Psoas muscle (tissue), 8 donors: ENCODE measurements at places on chromosomes 7 and 10. TPM values are rescaled to one million over a fixed set of nuclear protein-coding genes. Genes with fewer than 3 reads are reported as not detected.

The WEE2 gene
- total RNA-seq = not detected

The AQP1 gene
- total RNA-seq = 229 TPM

The H2BK1 gene
- not detected for total RNA-seq

The SNX10 gene
- total RNA-seq = 1.4 TPM

The LIPM gene
- not detected for total RNA-seq

The PSTK gene
- 3.4 TPM for total RNA-seq

The SHLD2 gene
- 14.5 TPM for total RNA-seq

The CHAT gene
- total RNA-seq = not detected

The SORCS3 gene
- total RNA-seq = not detected

The TMEM236 gene
- total RNA-seq = 0.59 TPM

The SLC16A12 gene
- 1.3 TPM for total RNA-seq

The PLAU gene
- total RNA-seq = 9.4 TPM

The EVX1 gene
- total RNA-seq = not detected

The MACC1 gene
- not detected for total RNA-seq

The AGMO gene
- 0.26 TPM for total RNA-seq

The BEND7 gene
- total RNA-seq = 27.6 TPM

DNA sequence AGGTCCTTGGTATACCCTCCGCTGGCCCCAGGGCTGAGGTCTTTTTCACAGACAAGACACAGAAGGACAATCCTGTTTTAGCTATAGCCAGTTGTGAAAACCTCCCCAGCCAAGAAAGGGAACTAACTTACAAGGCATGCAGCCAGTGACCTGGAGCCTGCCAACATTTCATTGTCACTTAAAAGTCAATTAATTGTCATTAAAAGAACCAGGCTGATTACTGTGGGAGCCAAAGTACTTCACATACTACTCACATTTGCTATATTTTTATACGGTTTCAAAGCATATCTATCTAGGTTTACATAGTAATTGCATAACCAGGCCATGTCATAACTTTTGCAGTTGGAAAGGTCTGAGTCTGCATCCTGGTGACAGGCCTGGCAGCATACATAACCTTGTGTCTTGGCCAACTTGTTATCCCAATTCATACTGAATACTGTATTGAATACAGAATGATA, 31.1 kb downstream of the NRBF2 start:
- no peak for DNase-seq

- DNase-seq = no peak
Observed at GRCh38 chr7:115816318-115816974, 214.1 kb downstream of the TFEC start.

GRCh38 chr7:45617166-45617565, 43.0 kb downstream of the ADCY1 start:
- no peak for DNase-seq

GRCh38 chr7:113131367-113131766, 13.0 kb upstream of the SMIM30 start:
- DNase-seq = no peak

GRCh38 chr7:67518580-67518979, 521.9 kb downstream of the TYW1 start:
- DNase-seq = no peak

GRCh38 chr7:115356139-115356746, 434.3 kb downstream of the MDFIC start:
- no peak for DNase-seq

DNA sequence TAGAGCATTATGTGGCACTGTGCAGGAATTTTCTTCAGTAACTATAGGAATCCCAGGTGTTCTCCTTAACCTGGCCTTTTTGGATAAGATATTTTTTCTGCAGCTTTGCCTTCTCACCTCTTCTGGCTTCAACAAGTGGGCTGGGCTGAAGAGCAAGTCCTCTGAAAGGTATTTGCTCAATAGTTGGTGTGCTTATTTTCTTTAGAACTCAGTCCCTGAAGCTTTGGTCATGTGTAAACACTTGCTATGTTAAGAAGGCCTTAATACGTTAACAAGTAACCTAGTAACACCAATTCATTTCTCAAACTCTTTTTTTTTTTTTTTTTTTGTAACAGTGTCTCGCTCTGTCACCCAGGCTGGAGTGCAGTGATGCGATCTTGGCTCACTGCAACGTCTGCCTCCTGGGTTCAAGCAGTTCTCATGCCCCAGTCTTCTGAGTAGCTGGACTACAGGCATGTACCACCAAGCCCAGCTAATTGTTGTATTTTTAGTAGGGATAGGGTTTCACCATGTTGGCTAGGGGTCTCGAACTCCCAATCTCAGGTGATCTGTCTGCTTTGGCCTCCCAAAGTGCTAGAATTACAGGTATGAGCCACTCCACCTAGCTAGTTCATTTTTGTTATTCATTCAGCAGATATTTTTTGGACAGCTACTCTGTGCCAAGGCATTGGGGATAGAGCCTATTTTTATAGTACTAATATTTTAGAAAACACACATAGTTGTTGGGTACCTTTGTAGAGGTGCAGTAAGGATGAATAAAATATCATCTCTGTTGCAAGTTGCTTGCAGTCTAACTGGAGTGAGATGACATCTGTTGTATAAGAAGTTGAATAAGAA, 164.6 kb downstream of the SND1 start:
- DNase-seq = no peak

DNA sequence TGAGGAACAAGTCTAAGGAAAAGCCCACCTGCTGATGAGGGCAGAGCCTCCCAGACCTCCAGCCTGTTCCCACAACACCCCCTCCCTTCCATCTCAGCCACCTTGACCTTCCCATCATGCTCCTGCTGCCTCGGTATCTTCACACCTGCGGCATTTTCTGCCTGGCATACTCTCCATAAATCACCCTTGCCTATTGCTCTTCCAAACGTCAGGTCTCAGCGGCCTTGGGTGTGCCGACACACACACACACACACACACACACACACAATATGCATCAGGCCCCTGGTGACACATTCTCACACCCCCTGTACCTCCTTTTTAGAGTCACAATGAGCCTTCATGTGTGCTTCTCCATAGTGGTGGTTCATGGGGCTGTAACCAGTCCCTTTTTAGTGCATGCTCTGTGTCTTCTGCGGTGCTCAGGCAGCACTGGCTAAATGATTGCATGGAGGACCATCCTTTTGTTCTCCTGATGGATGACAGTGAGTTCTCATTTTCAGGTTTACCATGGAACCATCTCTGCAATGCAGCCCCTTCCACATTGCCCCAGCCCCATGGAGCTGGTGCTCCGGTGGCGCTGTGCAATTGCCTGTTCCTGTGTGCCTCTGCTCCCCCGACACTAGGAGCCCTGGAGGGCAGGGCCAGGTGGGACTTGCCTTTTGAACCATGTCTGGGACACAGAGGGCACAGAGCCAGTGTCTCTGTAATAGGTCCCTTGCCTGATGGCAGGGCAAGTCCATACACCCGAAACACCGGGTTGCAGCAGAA, 4.5 kb downstream of the ADIRF start:
- no peak for DNase-seq

- DNase-seq = no peak
Observed at GRCh38 chr10:99629625-99629978, 9.4 kb upstream of the SLC25A28 start.

DNA sequence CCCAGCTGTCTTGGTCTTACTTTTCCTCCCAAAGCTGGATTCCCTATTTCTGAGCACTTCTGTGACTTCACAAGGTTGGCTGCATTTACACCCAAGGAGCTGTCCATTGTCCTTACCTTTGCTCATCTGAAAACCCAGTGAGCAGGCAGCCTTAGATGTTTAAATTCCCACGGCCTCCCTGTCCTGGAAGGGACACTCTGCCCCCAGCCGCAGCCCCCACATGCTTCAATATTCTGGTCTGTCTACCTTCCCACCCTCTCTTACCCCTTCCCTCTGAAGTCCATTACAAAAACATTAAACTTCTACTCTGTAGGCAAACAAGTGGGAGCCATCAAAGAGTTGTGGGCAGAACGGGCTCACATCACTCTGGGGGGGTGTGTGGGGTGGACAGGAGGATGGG, 73.8 kb upstream of the EFCAB10 start:
- no peak for DNase-seq

DNA sequence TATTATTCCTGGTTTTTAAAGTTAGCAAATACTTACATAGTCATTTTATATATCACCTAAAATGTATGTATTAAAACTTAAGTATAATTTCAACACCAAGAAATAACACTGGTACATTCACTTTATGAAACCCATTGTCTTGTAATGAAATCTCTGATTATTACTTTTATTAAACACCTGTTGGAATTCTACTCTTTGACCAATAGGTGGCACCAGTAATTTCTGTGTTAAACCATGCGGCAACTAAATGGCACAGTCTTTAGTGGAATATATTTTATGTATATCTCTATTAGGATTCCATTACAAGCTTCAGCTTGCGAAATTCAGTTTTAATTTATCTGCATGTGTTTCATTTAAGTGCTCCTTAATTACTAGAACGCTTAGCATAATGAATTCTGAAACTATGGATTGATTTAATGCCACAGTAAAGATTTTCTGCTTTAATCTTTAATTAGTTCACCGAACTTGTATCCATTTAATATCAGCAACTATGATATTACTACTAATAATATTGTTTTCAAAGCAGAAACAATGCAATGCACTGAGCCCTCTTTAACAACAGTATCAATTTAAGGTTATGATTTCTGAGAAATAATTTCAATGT, 181.3 kb downstream of the MAGI2 start:
- no peak for DNase-seq

DNA sequence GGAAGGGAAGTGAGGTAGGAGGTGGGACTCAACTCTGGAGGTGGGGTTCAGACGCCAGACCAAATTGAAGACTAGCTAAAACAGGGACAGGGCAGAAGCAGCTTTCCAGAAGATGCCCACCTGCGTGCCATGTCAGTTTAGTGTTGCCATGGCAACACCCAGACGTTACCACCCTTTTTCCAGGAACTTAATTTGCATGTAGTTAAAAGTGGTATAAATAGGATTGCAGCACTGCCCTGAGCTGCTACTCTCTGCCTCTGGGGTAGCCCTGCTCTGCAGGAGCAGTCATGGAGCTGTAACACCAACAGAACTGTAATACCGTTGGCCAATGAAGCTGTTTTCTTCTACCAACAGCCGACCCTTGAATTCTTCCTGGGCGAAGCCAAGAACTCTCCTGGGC, 93.8 kb downstream of the PRKCQ start:
- no peak for DNase-seq

GRCh38 chr7:1703871-1704810, 34.1 kb downstream of the ELFN1 start:
- no peak for DNase-seq

GRCh38 chr7:149615690-149616270, 118.2 kb upstream of the ZNF746 start:
- DNase-seq = no peak

DNA sequence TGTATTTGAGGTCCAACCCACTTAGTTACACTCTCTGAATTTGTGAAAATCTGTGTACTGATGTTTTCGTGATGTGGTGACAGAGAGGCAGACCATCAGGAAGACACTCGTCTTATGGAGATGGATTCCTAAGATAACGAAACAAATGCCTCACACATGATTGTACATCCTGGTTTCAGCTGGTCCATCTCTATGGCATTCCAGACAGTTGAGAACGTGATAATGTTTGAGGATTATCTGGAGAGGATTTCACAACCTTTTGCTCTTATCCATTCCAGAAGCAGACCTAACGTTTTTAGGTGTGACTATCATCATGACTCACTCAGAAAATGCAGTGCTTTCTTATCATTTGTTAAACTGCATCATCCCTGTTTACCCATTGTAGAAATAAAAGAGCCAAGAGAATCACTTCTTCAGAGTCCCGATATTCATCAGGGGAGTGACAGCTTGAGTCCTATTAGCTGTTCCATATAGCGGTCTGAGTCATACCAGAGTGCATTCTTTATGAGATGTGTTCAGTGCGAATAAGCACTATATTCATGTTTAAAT, 74.5 kb downstream of the BMPER start:
- no peak for DNase-seq

GRCh38 chr7:138898255-138898654, 82.9 kb downstream of the KIAA1549 start:
- DNase-seq = no peak

DNA sequence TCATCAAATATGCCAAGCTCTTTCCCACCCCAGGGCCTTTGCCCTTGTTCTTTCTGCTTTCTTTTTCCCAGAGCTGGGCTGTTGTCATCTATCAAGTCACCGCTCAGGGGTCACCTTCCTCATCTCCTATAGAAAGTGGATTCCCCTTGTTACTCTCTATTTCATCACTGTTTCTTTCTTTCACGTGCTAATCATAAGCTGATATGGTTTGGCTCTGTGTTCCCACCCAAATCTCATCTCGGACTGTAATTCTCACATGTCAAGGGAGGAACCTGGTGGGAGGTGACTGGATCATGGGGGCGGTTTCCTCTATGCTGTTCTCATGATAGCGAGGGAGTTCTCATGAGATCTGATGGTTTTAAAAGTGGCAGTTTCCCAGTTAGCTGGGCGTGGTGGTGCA, 17.0 kb upstream of the TIAL1 start:
- no peak for DNase-seq

GRCh38 chr10:93790439-93790838, 32.7 kb downstream of the LGI1 start:
- no peak for DNase-seq

DNA sequence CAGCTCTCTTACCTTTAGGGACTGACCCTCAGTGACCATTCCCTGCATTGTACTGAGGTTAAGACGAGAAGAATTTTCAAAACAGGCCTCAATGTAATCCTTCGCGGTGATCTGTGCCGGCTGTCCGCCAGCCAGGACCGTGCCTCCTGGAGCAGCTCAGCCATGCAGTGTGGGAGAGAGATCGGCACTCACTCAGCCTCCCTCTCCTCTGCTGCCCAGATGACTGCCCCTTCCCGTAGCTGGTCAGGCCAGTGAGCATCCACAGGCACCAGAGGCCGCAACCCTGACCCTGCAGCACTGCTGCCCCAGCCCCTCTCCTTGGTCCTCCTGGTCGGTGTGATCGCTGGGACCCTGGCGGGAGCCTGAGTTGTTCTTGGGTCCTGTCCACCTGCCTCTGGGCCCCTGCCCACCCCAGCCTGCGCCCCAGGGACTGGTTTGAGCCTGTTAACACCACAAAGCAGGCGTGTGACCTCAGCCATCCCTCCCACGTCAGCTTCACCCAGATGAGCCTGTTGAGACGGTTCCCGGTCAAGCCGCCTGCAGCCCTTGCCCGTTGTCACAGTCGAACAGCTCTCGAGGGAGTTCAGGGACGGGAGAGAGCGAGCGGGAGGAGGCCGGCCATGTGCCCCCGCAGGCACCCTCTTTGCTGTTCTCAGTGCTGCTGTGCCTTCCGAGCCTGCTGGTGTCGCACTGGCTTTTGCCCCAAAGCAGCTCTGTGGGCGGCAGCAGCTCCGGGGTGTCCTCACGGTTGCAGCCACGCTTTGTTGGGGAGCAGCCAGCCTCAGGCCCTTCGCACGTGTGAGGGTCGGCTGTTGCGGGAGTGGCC, 37.2 kb downstream of the NKX6-2 start:
- DNase-seq = no peak

- no peak for DNase-seq
Observed at GRCh38 chr7:34333925-34334324, 324.1 kb upstream of the NPSR1 start.

GRCh38 chr7:95491634-95492314, 6.0 kb downstream of the ASB4 start:
- DNase-seq = no peak

DNA sequence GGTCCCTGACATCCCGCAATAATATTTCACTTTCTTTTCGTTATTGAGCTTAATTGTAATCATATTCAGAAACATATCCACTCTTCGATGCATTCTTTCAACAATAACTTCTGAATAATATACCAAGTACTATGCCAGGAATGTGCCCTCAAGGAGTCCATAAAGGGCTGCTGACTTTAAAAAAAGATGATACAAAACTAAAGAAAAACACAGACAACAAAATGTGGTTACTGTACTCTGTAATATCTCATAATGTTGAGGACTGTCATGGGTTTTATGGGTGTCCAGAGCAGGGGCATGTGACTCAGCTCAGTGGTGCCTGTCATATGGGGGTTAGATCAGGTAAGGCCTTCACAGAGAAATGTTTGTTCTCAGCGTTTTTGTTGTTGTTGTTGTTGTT, 73.7 kb downstream of the ARL4A start:
- DNase-seq = no peak
